ENCODE measurements at places on chromosomes 13 and 19. TPM values are rescaled to one million over a fixed set of nuclear protein-coding genes. Genes with fewer than 3 reads are reported as not detected.

The CD37 gene
- 2.9 TPM for total RNA-seq

The CBARP gene
- total RNA-seq: 2.4 TPM

DNA sequence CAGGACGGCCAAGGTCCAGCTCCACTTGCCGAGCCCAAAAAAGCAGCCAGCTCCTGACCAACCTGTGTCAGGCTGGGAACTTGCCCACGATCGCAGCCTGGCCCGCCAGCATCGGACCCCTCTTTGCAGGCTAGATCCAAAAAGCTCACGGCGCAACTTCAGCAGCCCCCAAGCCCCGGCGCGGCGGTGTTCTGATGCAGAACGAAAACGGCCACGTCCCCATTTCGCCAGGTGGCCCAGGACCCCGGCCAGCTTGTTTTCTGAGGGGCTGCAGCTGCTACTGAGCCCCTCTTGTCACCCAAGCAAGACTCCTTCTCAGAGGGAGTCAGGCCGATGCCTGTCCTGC, 1.3 kb downstream of the TMEM259 start:
- no peaks in the 10 kb centered on the region for H3K36me3 ChIP-seq
- DNase-seq: no peak
- peaks cover 33% of the 10 kb centered on the region for H3K4me1 ChIP-seq
- H3K27me3 ChIP-seq: no peaks in the 10 kb centered on the region
- no peak overlapping the region for H3K27ac ChIP-seq

DNA sequence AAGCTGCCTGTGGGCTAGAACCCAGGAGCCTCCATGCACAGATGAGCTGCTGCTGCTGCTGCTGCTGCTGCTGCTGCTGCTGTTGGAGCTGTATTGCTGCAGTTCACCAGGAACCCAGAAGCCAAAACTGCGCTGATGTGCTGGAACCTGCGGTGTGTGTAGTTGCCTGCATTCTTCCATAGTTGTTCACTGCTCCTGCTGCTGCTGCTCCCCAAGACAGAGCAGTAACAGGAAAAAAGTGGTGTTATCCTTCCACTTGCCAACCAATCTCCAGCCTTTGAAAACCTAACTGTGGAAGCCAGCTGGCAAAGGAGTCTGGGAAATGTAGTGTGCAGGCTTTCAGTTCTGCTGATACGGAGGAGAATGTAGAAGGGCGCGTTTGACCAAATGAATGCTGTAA, 37.9 kb downstream of the ARHGAP35 start:
- no peak overlapping the region for H3K27ac ChIP-seq
- no peak overlapping the region for H3K4me3 ChIP-seq

- no peak overlapping the region for H3K27ac ChIP-seq
- no peaks in the 10 kb centered on the region for H3K36me3 ChIP-seq
- no peak overlapping the region for H3K4me3 ChIP-seq
- no peak for DNase-seq
- no peaks in the 10 kb centered on the region for H3K4me1 ChIP-seq
These were observed 1053.6 kb upstream of the MIR17HG start for GRCh38 chr13:90293793-90294361.

DNA sequence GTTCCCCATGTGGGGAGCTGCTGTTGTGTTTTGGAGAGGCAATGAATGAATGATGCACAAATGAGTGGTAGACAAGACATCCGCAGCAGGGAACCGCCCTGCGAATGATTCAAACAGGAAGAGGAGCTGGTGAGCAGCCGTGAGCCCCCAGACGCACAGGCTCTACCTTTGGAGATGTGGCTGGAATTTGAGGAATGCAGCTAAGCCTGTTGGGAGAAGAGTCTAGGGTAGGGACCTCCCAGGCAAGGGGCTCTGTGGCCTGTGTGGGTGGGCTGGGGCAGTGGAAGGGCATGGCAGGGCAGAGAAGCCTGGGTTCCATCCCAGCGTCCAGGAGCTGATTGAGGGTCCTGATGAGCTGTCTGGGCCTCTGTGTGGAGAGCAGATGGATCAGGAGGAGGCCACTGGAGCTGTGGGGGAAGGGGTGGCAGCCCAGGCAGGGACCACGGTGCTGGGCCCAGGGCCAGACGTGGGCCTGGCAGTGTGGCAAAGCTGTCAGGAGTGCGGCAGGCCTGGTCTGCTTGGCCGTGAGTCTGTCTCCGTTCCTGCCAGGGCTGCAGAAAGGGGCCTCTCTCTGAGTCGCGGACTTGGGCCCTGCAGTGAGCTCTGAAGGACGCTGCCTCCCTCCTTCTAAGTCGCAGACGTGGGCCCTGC, 41.8 kb upstream of the DCUN1D2 start:
- H3K4me3 ChIP-seq: no peak overlapping the region
- H3K36me3 ChIP-seq: no peaks in the 10 kb centered on the region
- no peaks in the 10 kb centered on the region for H3K27me3 ChIP-seq
- H3K4me1 ChIP-seq: peaks cover 2% of the 10 kb centered on the region
- H3K27ac ChIP-seq: no peak overlapping the region
